ENCODE measurements at places on chromosomes 13 and 19. TPM values are rescaled to one million over a fixed set of nuclear protein-coding genes. Genes with fewer than 3 reads are reported as not detected.

The DZIP1 gene
- 21.7 TPM for total RNA-seq

The CCDC70 gene
- total RNA-seq, result not detected

The HIF3A gene
- 18.8 TPM for total RNA-seq

The PSG3 gene
- total RNA-seq, result not detected

The CALR3 gene
- not detected for total RNA-seq

The C19orf81 gene
- not detected for total RNA-seq

The FAM216B gene
- total RNA-seq, result not detected

The GJB2 gene
- total RNA-seq, result not detected

The CILP2 gene
- total RNA-seq, result 0.36 TPM

The SLC25A41 gene
- total RNA-seq, result not detected

The ACTMAP gene
- 1.6 TPM for total RNA-seq

The MAP1S gene
- total RNA-seq, result 44.6 TPM

The PSG1 gene
- not detected for total RNA-seq

The ATP11A gene
- 13.7 TPM for total RNA-seq

The ZNF208 gene
- 0.72 TPM for total RNA-seq

The IRGQ gene
- total RNA-seq, result 16.7 TPM

All from cardiac atrium fibroblast (primary cell).